T-helper 2 cell (primary cell): ENCODE measurements at places on chromosomes 3 and 15.

- DNase-seq, result no peak
These were observed 196.0 kb upstream of the LYSMD4 start for GRCh38 chr15:99929266-99929665.

- DNase-seq, result no peak
These were observed 68.9 kb upstream of the NR2F2 start for GRCh38 chr15:96261575-96262034.

GRCh38 chr3:62131620-62132019, 241.7 kb downstream of the FEZF2 start:
- no peak for DNase-seq

GRCh38 chr3:83034806-83035703, 1273.6 kb upstream of the GBE1 start:
- DNase-seq, result no peak

DNA sequence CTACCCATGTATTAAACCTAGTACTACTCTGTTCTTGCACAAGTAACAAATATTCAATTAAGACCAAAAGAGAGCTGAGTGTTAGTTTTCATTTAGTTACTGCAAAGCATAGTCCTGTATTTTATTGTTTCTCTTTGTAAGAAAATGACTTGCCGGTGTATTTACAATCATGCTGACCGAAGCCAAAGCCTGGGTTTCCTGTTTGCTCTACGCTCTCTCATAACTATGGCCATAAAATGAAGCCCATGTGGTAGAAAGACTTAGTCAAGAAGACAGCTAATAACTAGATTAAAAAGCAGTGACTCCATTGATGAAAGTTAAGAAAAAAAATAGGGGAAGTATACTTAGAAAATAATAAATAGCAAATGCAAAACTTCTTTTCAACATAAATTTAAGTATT, 479.9 kb downstream of the CNTN4 start:
- DNase-seq, result no peak

DNA sequence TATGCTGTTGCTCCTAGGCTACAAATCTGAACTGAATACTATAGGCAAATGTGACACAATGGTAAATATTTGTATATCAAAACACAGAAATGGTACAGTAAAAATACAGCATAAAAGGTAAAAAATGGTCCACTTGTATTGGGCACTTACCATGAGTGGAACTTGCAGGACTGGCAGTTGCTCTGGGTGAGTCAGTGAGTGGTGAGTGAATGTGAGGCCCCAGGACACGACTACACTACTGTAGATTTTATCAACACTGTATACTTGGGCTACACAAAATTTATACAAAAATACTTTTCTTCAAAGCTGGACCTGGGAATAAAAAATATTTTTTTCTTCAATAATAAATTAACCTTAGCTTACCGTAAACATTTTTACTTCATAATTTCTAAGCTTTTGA, 41.6 kb upstream of the DUT start:
- DNase-seq, result no peak

GRCh38 chr15:60362321-60363086, 35.3 kb downstream of the ANXA2 start:
- no peak for DNase-seq

- no peak for DNase-seq
These were observed 386.3 kb upstream of the TMCO5A start for GRCh38 chr15:37548116-37548515.

GRCh38 chr3:182276512-182276911, 516.8 kb upstream of the ATP11B start:
- no peak for DNase-seq

DNA sequence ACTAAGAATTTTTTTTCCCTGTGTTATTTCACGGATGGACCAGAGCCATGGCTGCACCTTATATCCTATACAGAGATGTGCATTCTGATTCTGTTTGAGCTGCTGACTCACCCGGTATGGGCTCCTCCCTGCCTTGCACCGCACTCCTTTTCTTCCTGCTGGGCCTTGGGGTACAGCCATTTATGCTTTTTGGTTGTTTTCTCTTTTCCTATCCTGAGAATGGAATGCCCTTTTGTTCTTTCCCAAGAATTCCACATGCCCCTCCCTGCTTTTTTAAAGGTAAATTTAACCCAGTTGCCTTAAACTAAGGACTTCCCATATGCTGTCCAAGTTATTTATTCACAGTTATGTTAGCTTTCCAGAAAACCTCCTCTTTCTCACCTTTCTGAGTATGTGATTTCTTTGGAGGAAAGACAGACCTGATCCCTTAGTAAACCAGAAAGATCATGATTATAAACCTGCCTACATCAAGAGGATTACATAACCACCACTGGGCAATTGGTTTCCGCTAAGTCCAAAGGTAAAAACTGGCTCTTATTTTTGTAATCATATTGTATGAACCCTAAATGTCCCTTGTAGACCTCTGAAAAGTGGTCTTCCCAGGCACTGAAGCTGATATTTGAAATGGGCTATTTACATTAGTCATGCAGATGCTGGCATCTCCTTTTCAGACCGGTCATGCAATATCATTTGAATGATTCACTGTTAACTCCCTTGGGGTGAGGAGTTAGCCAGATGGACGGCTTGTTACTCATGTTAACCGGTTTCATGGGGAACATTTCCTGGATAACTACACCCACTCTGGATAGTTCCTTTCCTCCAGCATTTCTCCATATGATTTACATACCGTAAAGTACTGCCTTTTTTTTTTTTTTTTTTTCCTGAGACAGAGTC, 45.5 kb downstream of the TMOD3 start:
- no peak for DNase-seq

DNA sequence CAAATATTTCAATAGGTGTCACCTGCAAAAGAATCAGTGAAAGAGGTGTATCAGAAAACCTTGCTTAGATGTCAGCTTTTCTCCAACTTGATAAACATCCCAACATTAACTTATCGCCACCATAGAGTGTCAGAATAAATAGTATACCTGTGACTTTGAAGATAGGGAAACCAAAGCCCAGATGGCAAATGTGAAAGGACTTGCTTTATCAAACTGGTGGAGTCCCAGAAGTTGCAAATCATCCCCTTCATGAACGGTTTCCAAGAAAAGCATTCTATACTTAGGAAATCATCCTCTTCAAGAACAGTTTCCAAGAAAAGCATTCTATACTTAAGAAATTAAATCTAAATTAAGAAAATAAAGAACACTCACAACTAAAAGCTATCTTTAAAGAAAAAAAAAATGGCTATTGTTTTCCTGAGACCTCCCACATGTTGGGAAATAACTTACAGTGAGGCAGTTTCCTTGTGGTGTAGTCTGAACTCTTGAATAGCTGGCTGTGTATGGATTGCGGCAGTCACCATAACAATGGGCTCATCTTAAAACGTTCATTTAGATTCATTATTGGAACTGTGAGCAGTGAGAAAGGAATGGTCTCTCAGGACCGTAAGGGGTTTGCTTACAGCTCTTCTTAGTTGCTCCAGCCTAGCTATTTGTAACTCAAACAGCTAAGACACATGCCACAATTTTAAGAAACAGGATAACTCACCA, 56.5 kb downstream of the GHSR start:
- no peak for DNase-seq

DNA sequence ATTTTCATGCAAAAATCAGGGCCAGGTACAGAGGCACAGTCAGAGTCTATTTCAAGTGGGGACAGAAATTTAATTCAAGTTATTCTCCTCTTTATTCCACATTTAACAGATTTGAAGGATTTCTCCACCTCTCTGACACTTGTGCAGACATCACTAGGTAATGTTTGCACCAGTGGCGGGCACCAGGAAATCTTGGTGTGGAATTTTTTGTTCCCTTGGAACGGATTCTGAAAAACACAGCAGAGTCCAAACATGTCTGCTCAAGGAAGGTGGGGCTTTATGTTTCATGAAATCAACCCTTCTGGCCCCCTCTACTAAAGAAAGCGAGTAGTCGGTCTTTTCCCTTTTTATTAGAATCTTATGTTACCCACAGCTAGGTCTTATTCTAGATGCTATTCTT, 271.2 kb upstream of the MDFIC2 start:
- DNase-seq, result no peak

DNA sequence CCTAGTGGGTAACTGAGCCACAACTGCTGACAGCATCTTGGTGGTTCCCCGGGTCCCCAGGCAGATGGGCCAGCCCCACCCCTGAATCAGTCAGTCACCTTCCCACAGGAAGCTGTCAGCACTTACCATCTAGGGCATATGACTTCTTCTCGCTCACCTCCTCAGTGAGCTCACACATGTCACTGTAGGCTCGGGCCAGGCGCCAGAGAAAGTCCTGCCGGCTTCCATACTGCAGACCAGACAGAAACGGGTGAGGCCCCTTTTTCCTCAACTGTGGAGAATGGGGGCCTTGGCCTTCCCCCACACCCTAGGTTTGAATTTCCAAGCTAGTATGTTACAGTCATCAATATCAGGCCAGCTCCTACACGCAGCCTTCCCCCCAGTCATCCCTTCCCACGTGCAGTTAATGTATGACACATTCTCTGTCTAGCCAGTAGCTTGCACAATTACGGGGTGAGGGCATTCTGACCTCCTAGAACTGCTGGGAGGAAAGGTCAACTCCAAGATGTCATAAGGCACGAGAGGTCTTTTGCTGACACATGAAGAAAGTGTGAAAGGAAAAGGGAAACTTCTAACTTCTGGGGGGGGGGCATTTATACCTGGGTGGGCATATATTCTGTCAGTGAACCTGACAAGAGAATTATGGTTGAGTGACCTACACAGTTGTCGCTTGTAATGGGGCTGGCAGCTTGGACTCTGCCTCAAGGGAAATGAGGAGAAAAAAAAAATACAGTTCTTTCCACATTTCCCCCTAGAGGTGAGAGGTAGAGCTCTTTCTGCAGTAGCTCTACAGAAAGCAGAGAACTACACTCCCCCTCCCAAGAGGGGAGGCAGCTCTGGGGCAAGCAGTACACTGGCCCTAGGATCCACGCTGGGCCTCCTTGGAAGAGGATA, 10.9 kb downstream of the RMDN3 start:
- peak; percentile 82 for DNase-seq

GRCh38 chr3:10389995-10390394, 69.1 kb upstream of the SEC13 start:
- no peak for DNase-seq

DNA sequence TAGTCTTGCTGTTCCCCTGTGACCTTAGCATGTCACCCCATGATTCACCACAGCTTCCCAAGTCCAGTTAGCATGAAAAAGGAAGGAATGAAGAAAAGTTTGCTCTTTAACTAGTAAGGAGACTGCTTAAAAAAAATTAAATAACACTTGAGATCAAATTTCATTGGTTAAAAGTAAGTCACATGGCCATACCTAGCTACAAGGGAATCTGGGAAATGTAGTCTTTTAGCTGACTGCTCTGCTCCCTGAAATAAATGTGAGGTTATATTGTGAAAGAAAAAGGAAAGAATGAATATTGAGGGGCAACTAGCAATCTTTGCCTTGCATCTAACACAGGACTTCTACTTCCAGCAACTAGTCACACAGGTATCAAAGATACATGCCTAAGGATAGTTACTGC, 84.7 kb upstream of the LRRN1 start:
- no peak for DNase-seq

- no peak for DNase-seq
These were observed 67.2 kb downstream of the LIPC start for GRCh38 chr15:58498821-58499580.

- DNase-seq, result no peak
These were observed 1030.9 kb downstream of the ROBO1 start for GRCh38 chr3:78736863-78737262.

GRCh38 chr3:170907637-170908234, 701 bp downstream of the EIF5A2 start:
- DNase-seq, result no peak
